Stimulated activated CD4-positive, alpha-beta T cell treated with anti-CD3 and anti-CD28 coated beads, Interleukin-1b, Interleukin-23, amount 100 ng/mL, for 1 hour (primary cell): ENCODE measurements at places on chromosomes 5 and 9.

- no peak for DNase-seq
Observed at GRCh38 chr5:181259974-181260719, 796 bp downstream of the TRIM52 start.

- no peak for DNase-seq
Observed at GRCh38 chr5:130693509-130693908, 471.5 kb downstream of the HINT1 start.

- no peak for DNase-seq
Observed at GRCh38 chr9:92977279-92977678, 30.0 kb downstream of the FGD3 start.

- DNase-seq, result no peak
Observed at GRCh38 chr5:119123280-119123679, 52.4 kb downstream of the DMXL1 start.

GRCh38 chr5:17203329-17204132 lies 13.9 kb upstream of the BASP1 start:
- DNase-seq, result no peak

DNA sequence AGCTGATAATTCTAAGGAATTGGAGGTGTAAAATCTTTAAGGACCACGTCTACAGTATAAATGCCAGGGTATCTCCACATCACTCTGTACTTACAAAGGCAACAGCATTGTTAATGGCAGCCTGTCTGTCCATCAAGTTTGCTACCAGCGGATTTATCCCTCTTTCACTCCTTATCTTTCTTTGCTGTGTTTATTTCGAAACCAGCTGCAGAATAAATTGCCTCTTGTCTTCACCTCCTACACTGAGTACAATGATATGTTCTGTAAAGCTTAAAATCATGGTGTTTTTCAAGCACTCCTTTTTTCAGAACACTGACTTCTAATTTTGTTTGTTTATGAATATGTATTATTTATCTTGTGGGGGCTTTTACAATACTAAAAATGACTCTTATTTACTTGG lies 1088.1 kb downstream of the NR2F1-AS1 start:
- DNase-seq, result no peak

DNA sequence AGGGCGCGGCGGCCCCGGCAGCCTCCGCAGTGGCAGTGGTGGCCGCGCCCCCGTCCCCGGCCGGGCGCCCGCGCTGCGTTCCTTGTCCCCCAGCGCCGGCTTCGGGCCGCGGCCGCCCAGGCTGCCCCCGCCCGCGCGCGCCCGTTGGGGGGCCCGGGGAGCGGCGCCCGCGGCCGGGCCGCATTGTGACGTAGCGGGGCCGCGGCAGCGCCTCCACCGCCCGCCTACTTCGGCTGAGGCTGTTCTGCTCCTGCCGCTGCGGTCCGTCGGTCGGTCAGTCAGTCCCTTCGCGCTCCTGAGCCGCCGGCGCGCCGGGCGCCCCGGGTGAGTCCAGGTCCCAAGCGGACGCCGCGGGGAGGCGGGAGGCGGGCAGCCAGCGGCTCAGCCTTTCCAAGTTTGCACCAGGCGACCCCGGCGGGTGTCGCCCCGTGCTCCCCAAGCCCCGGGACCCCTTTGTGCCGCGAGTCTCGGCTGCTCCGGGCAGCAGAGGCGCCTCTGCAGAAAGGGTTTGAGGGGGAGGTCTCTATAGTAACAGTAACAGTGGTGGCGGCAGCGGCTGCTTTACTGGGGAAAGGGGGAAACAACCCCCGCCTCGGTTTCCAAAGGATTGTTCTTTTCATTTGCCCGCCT lies at the start of gene SNCAIP:
Gene SNCAIP (plus strand): TSS at position 277 of the 630 bp plus-strand sequence. CDS start 78,898 bp downstream, outside the sequence.
- no peak for DNase-seq

DNA sequence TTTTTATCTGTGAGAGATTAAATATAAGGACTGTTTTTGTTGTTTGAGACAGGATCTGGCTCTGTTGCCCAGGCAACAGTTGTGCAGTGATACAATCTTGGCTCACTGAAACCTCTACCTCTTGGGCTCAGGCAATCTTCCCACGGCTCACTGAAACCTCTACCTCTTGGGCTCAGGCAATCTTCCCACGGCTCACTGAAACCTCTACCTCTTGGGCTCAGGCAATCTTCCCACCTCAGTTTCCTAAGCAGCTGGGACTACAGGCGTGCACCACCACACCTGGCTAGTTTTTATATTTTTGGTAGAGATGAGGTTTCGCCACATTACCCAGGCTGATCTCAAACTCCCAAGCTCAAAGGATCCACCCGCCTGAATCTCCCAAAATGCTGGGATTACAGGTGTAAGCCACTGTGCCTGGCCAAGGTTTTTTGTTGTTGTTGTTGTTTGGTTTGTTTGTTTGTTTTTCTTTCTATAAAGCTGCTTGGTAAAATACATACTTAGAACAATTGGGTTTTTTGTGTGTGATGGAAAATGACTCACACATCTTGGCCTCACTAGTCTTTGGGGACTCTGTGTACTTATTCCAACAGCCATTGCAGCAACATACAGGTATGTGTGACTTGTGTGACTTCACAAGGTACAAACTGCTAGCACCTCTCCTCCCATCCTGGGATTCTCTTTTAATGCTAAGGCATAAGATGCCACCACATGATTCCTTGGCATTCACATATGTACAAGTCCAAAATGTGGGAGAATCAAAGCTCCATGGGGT lies 36.5 kb upstream of the RASA1 start:
- DNase-seq, result no peak

- DNase-seq, result no peak
Observed at GRCh38 chr5:152568016-152568415, 162.9 kb upstream of the NMUR2 start.
